Osteoblast (primary cell): ENCODE measurements at places on chromosomes 6 and 20.

GRCh38 chr6:100633096-100633777 lies 168.5 kb upstream of the SIM1 start:
- DNase-seq, result no peak

DNA sequence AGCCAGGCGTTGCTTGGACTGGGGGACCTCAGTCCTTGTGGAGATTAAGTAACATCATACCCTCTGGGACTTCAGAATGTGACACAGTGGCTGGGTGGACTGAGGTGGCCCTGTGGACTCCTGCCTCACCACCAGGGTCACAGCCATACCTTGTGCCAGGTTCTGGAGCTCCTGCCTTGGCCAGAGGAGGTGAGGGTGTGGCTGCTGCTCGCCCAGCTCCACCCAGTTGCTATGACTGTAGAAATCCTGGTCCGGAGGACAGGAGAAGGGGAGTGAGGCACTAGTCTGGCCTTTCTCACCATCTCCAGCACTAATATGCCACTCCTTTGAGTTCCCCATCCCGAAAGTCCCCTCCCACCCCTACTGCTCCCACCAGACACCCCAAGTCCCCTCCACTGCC lies 1.9 kb downstream of the VWA7 start:
- DNase-seq, result peak; percentile 74

GRCh38 chr6:32327103-32327502 lies 44.6 kb downstream of the TSBP1 start:
- no peak for DNase-seq

DNA sequence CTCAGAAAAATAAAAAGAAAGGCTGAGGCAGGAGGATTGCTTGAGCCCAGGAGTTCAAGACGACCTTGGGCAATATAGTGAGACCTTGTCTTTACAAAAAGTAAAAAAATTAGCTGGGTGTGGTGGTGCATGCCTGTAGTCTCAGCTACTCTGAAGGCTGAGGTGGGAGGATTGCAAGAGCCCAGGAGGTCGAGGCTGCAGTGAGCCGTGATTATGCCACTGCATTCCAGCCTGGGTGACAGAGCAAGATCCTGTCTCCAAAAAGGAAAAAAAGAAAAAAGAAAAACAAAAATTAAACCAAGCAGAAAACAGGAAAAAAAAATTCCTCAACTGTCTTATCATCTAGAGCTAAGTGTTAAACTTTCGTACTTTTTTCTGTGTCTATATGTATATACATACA lies 12.4 kb upstream of the SRSF3 start:
- DNase-seq, result no peak

GRCh38 chr6:53998303-53998702 lies 112.9 kb upstream of the MLIP start:
- DNase-seq, result no peak

GRCh38 chr20:23162887-23163286 lies 76.8 kb upstream of the CD93 start:
- no peak for DNase-seq

DNA sequence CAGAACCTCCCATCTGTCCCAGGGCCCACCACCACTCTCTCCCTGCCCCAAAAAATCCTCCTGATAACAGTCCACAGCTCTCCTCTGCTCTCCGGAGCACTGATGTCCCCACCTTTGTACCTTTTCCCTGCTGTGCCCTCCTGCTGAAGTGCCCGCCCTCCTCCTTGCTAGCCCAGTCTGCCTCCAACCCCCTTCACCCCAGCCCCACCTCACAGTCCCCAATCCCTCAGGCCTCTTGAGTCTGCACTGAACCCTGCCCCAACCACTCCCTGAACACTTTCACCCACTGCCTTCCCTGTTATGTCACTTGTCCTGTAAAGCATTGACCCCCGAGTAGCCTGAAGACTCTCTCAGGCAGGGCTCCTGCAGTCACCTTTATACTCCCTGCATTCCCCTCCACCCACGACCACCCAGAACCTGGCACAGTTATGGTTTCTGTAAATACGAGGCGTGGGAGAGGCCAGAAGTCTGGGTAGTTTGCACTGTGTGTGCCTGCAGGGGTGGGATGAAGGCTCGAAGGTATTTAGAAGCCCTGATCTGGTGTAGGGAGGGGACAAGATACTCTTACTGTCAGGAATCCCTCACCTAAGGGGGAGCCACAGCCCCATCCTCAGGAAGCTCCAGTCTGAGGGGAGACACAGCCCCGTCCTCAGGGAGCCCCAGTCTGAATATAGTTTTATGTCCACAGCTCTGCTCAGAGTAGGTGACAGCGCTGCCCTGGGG lies 5.4 kb downstream of the GLP1R start:
- peak; percentile 58 for DNase-seq

DNA sequence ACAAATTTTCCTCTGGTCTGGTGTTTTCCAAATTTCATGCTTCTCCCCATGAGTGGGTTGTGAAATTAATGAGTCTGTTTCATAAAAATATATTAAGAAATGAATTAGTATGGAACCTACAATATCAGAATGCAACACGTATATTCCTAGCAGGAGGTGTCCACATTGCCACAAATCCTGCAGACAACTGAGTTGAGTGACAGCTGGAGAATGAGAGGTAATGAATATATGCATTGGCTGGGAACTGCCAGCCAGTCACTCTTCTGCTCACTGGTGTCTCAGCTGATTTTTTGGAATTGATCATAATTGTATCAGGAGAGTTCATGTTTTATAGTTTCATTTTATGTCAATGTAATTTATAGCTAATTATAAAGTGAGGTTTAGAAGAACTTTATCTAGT lies 6.3 kb upstream of the ARFGEF3 start:
- DNase-seq, result no peak

- DNase-seq, result no peak
Measured at GRCh38 chr6:119333707-119334295, 15.8 kb downstream of the MAN1A1 start.

- no peak for DNase-seq
Measured at GRCh38 chr20:9019833-9020232, 49.1 kb upstream of the PLCB4 start.

GRCh38 chr6:144219056-144219685 lies 66.0 kb upstream of the UTRN start:
- DNase-seq, result peak; percentile 43

DNA sequence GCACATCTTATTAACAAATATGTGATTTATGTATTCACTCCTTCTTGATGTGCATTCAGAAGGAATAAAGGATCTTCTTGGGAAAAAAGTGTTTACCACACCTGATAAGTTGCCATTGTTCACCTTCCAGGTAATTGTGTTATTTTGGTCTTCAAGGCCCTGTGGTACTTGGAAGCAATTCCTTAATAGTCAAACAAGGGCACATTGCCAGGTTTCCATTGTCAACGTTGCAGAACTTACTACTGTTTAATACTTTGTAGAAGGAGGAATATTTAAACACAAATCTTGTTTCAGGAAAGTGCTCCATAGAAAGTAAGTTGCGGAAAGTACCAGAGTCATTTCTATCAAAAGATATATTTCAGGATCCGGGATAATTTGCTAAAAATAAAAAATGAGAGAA lies 129.5 kb upstream of the SGK1 start:
- DNase-seq, result no peak

- no peak for DNase-seq
Measured at GRCh38 chr6:6649824-6650349, 61.4 kb downstream of the LY86 start.

DNA sequence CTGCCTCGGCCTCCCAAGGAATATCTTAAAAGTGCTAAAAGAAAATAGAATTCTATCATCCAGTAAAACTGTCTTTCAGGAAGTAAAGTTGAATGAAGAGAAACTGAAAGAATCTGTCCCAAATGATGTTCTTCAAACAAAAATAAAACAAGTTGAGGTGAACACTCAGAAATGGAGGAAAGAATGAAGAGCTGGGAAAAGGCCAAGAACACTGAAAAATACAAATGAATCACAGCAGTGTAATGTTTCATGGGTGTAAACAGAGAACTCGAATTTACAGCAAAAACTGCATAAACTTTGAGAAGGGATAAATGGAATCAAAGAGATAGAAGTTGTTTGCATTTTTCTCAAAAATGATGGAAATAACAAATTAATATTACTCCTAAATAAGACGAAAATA lies 317.3 kb downstream of the TAF4 start:
- peak; percentile 74 for DNase-seq

GRCh38 chr6:72217626-72218025 lies 331.3 kb downstream of the RIMS1 start:
- no peak for DNase-seq

- DNase-seq, result no peak
Measured at GRCh38 chr6:46642928-46643751, 9.5 kb downstream of the CYP39A1 start.

DNA sequence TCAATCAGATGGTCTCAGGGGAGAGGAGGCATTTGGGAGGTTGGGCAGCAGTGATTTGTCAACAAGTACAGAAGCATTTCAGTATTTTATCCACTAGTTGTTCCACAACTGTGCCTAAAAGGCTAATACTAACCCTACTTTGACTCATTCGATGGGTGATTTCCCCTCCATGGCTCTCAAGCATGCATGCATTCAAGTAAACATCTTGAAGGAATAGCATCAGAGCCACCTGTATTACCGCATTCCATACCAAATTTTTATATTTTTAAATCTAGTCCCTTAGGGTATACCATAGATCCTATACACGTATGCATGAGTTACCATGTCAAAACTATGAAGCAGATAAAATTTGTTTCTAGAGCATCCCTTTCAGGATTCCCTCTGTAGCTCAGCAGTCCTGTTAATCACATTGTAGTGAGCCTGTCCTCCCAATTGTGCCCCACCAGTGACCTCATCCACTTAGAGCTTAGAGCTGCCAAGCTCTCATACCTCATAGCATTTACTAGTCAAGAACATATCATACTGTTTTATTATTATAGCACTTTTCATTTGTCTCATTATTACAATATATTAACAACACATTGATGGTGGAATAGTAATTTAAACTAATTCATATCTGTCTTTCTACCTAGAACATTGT lies 213.8 kb downstream of the LAMA2 start:
- no peak for DNase-seq

GRCh38 chr6:17469006-17469832 lies 75.8 kb downstream of the CAP2 start:
- no peak for DNase-seq

- no peak for DNase-seq
Measured at GRCh38 chr20:1844325-1845162, 50.7 kb upstream of the SIRPA start.

GRCh38 chr20:33418033-33418432 lies 16.7 kb upstream of the CDK5RAP1 start:
- DNase-seq, result no peak

DNA sequence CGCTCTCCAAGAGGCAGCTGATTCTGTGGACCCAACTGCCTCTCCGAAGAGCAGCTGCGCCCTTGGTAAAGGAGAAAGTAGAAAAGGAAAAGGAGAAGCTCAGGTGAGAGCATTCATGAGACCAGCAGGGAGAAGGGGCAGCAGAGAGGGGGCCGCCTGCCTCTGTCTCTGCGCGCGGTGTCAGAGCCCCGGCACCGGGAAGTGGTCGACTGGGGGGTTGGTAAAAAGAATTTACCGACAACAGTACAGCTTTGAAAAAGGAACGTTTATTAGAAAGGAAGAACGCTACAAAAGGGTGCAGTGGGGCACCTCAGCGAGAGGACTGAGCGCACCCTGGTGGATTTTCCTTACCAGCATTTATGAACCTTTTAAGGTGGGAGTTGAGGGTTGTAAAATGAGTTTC lies 61.9 kb downstream of the GPR6 start:
- DNase-seq, result no peak

DNA sequence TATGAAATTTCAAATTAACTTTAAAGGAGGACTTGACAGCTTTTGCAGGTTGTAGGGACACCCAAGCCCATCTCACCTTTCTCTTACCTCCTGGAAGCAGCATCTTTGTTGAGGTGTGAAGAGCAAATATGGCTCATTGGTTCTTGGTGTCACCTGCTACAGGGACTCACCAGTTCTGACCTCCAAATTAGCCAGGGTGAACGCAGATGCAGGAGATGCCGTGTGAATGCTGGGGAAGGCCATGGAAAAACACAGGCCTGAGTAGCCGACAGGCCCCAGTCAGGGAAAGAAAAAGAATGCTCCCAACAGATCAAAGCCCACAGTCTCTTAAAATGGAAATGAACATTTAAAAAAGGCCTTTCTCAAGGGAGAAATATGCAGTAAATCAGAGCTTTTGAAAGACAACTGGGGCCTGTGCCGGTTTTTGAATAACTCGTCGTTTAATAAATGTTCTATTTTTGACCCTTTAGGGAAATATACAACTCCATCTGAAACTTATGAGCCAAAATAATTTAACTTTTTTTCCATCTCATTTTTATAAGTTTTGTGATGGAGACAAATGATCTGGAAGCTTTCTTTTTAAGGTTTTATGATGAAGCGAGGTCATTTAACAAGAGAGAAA lies 167.5 kb downstream of the CD83 start:
- DNase-seq, result no peak

- no peak for DNase-seq
Measured at GRCh38 chr20:22382742-22383141, 201.6 kb downstream of the FOXA2 start.
